Stimulated activated CD4-positive, alpha-beta T cell treated with anti-CD3 and anti-CD28 coated beads, Interleukin-12 subunit alpha, Interleukin-12 subunit beta, amount 100 ng/mL, for 24 hours (primary cell): ENCODE measurements at places on chromosomes 5 and 9.
A peak's percentile ranks its signal among the peaks of the same experiment; 100 is the strongest.

- DNase-seq, result no peak
Observed at GRCh38 chr5:158273035-158273434, 414.1 kb upstream of the CLINT1 start.

- DNase-seq, result no peak
Observed at GRCh38 chr5:56176155-56176798, 56.9 kb downstream of the ANKRD55 start.

- no peak for DNase-seq
Observed at GRCh38 chr9:136052472-136052880, 42.6 kb downstream of the NACC2 start.

- DNase-seq, result no peak
Observed at GRCh38 chr5:16137177-16137576, 42.4 kb downstream of the MARCHF11 start.

DNA sequence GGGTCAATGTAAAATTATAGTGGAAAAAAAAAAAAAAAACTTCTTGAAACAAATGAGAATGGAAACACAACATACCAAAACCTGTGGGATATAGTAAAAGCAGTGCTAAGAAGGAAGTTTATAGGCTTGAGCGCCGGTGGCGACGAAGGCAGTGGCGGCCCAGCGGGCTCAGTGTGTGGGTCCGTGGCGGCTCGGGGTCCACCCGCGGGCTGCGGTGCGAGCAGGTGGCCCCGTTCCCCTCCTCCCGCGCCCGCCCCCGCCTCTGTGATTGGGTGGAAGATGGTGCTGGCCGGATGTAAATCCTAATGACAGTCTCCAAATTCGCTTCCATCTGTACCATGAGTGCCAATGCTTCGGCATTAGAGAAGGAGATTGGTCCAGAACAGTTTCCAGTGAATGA is 57.5 kb upstream of the TLX3 start:
- DNase-seq, result no peak

- DNase-seq, result no peak
Observed at GRCh38 chr9:116322521-116322920, 168.9 kb downstream of the PAPPA start.

DNA sequence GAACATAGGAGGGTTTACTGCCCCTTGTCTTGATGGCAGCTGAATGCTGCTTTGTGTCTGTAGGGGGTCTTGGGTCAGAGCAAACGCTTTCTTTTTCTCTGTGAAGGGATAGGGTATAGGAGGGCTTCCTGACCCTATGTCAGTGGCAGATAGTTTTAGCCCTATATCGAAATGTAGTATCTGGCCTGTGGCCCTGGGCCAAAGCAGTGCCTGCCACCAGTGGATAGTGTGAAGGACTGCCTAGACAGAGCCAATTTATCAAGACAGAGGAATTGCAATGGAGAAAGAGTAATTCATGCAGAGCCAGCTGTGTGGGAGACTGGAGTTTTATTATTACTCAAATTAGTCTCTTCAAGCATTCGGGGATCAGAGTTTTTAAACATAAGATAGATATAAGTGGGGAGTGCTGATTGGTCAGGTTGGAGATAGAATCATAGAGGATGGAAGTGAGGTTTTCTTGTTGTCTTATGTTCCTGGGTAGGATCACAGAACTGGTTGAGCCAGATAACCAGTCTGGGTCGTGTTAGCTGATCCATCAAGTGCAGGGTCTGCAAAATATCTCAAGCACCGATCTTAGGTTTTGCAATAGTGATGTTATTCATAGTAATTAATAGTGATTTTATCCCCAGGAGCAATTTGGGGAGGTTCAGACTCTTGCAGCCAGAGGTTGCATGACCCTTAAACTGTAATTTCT is 178.5 kb downstream of the GDNF start:
- no peak for DNase-seq

- DNase-seq, result peak; percentile 33
Observed at GRCh38 chr5:172454358-172455086, at the start of gene SH3PXD2B. Gene SH3PXD2B, minus strand, starts transcription at chr5:172454525. Its CDS starts 173 bp downstream, at chr5:172454352.

GRCh38 chr9:37421914-37422288 is 595 bp upstream of the GRHPR start:
- no peak for DNase-seq

GRCh38 chr5:143659599-143660238 is 152.2 kb upstream of the HMHB1 start:
- no peak for DNase-seq

- no peak for DNase-seq
Observed at GRCh38 chr5:154059039-154059430, 20.3 kb downstream of the MFAP3 start.

- no peak for DNase-seq
Observed at GRCh38 chr9:131252120-131252519, 24.2 kb downstream of the FAM78A start.

DNA sequence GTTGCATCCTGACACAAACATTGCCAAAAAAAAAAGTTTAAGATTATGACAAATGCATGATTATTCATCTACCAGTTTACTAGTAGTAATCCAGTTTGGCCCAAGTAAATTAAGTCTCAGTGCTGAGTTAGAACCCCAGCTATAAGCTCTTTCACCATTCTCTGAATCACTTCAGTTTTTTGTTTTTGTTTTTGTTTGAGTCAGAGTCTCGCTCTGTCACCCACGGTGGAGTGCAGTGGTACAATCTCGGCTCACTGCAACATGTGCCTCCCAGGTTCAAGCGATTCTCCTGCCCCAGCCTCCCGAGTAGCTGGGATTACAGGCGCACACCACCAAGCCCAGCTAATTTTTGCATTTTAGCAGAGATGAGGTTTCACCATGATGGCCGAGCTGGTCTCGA is 1.5 kb upstream of the PCYOX1L start:
- no peak for DNase-seq

- DNase-seq, result no peak
Observed at GRCh38 chr5:74382123-74382855, 258.2 kb downstream of the ENC1 start.

GRCh38 chr5:61346511-61346910 is 14.5 kb downstream of the ZSWIM6 start:
- DNase-seq, result no peak

GRCh38 chr9:134564431-134565170 is 77.0 kb upstream of the COL5A1 start:
- DNase-seq, result no peak

DNA sequence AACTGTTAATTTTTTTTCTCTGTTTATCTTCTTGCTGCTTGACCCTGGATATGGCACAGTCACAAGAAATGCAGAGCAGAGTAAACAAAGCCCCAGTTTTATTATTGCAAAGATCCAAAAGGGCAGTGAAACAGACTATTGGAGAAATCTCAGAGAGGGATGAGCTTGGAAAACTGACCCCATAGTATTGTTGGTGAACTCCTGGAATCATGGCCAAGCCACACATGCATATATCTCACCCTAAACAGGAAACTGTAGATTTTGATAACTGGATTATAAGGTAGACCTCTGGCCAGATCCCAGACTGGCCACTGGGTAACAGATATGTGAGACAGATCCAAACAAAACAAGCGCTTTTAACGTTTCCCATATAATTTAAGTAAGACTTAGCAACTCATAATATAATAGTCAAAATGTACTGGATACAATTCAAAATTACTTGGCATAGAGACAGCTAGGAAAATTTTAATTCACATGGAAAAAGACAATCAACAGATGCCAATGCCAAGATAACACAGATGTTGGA is 263.5 kb upstream of the SEMA6A start:
- DNase-seq, result no peak

GRCh38 chr9:99340281-99340680 is 118.2 kb downstream of the SEC61B start:
- no peak for DNase-seq

GRCh38 chr5:150291388-150292385 is 2.1 kb upstream of the CAMK2A start:
- DNase-seq, result no peak

- DNase-seq, result no peak
Observed at GRCh38 chr5:172866802-172867748, 33.0 kb downstream of the ERGIC1 start.

GRCh38 chr5:153623751-153624450 is 133.4 kb downstream of the GRIA1 start:
- no peak for DNase-seq

- peak; percentile 45 for DNase-seq
Observed at GRCh38 chr5:132385326-132386105, 16.0 kb downstream of the SLC22A5 start.

DNA sequence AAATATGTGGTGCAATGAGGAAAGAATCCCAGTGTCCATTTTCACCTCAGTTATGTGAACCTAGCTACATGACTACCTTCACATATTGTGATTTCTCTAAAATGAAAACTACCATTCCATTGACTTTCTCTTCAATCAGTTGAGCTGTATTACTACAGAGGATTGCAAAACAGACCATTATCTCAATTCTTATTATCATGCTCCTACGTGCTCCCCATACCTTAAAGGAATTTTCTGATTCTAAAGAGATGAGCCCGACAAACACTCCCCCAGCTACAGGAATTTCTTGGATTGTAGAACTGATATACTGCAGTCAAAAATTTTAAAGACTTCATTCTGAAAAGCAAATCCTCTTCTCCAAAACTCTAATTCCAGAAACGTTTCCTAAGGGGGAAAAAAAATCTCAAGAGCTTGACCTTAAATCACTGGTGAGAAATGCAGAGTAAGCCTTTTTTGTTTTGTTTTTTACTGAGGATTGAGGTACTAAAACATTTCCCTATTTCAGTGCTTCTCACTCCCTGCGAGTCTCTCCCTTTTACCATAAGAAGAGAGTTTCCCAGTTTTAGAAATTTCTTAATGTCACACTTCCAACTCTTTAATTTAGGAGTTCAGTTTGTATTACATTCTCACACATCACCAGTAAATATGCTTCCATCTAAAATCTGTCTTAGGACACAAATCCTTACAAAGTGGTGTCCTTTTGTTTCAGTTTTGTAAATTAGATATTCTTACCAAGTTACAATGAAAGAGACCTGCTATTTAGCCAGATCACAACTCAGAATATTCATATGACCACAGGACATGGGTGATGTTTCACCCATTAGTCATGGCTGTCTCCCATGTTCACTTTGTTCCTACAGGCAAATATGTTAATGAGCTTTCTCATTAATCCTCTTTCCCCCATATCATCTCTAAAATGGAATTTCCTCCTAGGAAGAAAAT is 203.8 kb downstream of the TSSK1B start:
- DNase-seq, result no peak

DNA sequence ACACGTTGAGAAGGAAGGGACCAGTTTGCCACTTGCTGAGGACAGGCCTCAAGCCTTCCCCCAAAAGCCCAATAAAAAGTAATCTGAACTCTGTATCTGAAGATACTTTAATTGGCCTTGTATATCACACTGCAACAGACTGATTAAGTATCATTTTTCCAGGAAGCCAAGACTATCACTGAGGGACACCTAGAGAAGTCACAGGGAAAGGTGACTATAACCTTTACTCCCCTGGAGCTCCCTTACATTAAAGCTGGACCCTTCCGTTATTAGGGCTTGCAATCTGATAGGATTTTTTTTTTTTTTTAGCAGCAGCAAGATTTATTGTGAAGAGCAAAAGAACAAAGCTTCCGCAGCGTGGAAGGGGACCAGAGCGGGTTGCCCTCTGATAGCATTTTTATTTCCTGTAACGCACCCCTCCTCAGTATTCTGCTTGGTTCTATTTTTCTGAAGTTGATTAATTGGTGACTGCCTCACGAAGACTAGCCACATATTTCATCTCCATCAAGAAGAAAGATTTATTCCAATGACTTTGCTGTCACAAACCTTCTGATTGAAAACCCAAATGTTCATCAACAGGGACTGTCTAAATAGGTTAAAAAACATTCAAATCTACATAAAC is 2.7 kb downstream of the CDC14B start:
- no peak for DNase-seq

DNA sequence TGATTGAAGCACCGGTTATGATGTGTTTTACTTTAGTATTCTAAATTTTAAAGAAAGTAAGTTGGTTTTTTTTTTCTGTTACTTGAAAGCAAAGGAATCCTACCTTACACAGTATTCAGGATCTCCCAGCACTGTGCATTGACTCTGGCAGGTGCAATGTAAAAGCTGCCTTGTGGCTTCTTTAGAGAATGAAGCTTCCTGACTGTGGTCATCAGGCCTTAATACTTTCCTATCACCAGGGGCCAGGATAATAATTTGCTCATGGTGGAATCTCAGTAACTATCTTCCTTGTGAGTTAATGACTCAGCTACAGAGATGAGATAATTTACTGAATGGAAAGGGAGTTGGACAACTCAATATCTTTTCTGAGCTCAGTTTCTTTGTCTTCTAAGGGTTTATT is 435.5 kb upstream of the ZNF608 start:
- DNase-seq, result no peak

DNA sequence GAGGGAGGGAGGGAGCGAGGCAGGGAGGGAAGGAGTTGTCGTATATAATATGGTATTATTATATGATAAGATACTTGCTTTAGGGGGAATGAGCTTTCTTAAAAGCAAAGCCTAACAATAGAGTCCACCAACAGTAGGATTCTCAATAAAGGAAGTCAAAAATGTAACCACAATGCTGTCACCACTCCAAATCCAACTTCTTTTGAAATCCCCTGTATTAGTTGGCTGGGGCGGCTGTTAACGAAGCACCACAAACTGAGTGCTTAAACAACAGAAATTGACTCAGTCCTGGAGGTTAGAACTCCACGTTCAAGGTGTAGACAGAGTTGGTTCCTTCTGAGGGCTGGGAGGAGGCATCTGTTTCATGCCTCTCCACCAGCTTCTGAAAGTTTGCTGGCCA is 23.1 kb downstream of the GAS1 start:
- DNase-seq, result no peak

- DNase-seq, result no peak
Observed at GRCh38 chr9:91289244-91289643, 72.5 kb downstream of the AUH start.

DNA sequence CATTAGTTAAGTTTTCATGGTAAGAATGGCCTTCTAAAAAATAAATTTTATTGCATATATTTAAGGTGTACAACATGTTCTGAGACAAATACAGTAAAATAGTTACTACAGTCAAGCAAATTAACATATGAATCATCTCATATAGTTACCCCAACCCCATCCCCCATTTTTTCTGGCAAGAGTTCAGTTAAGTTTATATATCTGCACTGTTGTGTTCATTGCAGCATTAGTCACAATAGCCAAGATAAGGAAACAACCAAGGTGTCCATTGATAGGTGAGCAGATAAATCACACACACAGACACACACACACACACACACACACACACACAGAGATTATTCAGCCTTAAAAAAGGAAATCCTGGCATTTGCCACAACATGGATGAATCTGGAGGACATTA is 37.2 kb upstream of the OTULIN start:
- no peak for DNase-seq

DNA sequence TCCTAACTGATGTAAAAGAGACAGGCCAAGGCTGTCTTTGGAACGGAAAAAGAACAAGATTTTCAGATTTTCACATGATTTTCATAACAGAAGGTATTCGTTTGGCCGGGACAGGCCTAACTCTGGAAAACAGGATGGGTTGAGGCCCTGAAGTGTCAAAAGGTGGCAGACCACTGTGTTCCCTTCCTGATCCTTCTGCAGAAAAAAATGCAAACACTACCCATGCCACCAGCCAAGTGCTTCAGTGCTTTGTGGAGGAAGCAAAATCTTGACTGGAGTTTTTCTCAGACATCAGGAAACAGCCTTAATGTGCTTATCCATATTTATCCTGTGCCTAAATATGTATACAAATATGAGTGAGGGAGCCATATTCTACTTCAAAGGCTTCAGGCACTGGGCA is 113.5 kb upstream of the IL6ST start:
- no peak for DNase-seq
